Chondrocyte (in vitro differentiated cells): ENCODE measurements at places on chromosomes 4 and X. TPM values are rescaled to one million over a fixed set of nuclear protein-coding genes. Genes with fewer than 3 reads are reported as not detected.

Gene TCP11X2
- not detected in 3 replicates for total RNA-seq

Gene RAB39B
- total RNA-seq, result 2.0 to 3.1 TPM (median 3.1 TPM) in 3 replicates

DNA sequence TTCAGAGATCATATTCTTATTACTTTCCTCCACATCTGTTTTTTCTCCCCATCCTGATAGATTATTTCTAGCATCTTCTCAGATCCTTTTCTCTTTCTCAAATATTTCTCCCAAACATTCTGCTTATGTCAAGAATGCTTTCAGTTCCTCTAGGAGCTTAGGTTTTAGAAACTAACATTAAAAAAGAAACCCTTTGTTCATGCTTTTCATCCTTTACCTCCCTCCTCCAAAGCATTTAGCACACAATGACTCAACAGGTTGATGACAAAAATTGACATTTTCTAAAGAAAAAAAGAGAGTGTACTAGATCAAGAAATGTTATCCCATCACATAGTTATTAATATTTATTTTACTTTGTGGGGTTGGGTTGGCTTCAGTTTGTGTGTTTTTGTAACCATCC, 16.5 kb upstream of the ALB start:
- no peaks in the 10 kb centered on the region for H3K4me1 ChIP-seq
- H3K36me3 ChIP-seq, result no peaks in the 10 kb centered on the region
- no peak overlapping the region for H3K4me3 ChIP-seq
- DNase-seq, result no peak

GRCh38 chr4:30511751-30512150, 208.4 kb upstream of the PCDH7 start:
- no peak overlapping the region for H3K4me3 ChIP-seq
- no peaks in the 10 kb centered on the region for H3K4me1 ChIP-seq
- DNase-seq, result no peak
- H3K36me3 ChIP-seq, result peaks cover 6% of the 10 kb centered on the region

GRCh38 chr4:70945452-70946055, 43.4 kb downstream of the MOB1B start:
- no peaks in the 10 kb centered on the region for H3K27me3 ChIP-seq
- DNase-seq, result no peak
- peak overlapping the region; percentile 75 for H3K27ac ChIP-seq
- H3K4me1 ChIP-seq, result peaks cover 38% of the 10 kb centered on the region

DNA sequence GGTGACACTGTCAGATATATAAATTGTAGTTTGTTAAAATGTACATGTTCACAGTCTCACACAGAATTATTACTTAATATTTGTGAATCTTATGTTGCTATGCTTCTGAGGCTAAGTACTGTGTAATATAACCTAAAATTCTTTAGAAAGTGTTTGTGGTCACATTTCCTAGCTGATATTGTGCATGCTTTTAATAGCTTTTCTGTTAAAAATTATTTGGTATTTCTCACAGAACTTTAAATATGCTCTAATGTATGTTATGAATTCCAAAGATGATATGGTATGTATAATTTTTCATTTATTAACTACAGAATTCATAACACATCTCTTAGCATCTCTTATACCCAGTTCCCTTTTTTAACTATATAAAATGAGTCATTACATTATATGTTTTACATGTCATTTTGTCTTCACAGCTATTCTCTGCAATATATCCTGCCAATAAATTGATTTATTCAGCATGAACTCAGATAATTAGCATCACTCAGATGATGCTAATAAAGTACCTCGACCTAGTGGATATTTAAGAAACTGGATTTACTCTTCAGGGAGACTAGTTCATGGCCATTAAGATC, 9.3 kb downstream of the PTPN13 start:
- H3K36me3 ChIP-seq, result peaks cover 2% of the 10 kb centered on the region
- DNase-seq, result no peak
- H3K4me1 ChIP-seq, result peaks cover 22% of the 10 kb centered on the region
- no peaks in the 10 kb centered on the region for H3K27me3 ChIP-seq
- H3K27ac ChIP-seq, result peak overlapping the region; percentile 17

GRCh38 chr4:105710678-105711077, 2.1 kb downstream of the GSTCD start:
- no peak overlapping the region for H3K4me3 ChIP-seq
- no peaks in the 10 kb centered on the region for H3K27me3 ChIP-seq
- H3K36me3 ChIP-seq, result no peaks in the 10 kb centered on the region
- DNase-seq, result no peak
- H3K4me1 ChIP-seq, result peaks cover 37% of the 10 kb centered on the region

- H3K27me3 ChIP-seq, result no peaks in the 10 kb centered on the region
- DNase-seq, result no peak
- H3K36me3 ChIP-seq, result peaks cover 2% of the 10 kb centered on the region
- no peak overlapping the region for H3K27ac ChIP-seq
Measured at GRCh38 chrX:133273180-133273579, 55.0 kb upstream of the TFDP3 start.

GRCh38 chr4:145482209-145483037, 770 bp downstream of the SMAD1 start:
- no peak overlapping the region for H3K27ac ChIP-seq
- H3K4me1 ChIP-seq, result peaks cover 8% of the 10 kb centered on the region
- H3K4me3 ChIP-seq, result no peak overlapping the region

DNA sequence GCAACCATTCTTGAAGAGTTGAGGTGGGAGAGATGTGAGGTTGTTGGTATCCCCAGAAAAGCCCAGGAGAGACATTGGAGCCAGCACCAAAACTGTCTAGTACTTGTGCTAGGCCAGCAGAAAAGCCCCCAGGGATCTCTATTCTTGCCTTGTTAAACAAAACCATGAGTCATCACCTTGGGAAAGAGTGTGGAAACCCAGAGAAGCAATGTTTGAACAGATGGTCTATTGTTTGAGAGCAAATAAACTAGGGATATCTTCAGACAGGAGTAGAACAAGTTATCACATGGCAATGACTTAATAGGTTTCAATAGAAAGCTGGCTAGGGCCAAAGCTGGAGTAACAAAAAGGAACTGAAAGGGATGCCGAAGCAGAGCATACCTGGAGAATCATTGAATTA, 195.7 kb upstream of the CASK start:
- no peaks in the 10 kb centered on the region for H3K4me1 ChIP-seq
- H3K4me3 ChIP-seq, result no peak overlapping the region
- no peak for DNase-seq
- H3K27ac ChIP-seq, result no peak overlapping the region

GRCh38 chr4:56438766-56439165, 2.7 kb downstream of the PAICS start:
- no peak for DNase-seq
- H3K4me3 ChIP-seq, result no peak overlapping the region
- H3K27me3 ChIP-seq, result no peaks in the 10 kb centered on the region
- H3K36me3 ChIP-seq, result peaks cover 4% of the 10 kb centered on the region
- no peak overlapping the region for H3K27ac ChIP-seq
